ENCODE measurements at places on chromosomes 16 and 17.

DNA sequence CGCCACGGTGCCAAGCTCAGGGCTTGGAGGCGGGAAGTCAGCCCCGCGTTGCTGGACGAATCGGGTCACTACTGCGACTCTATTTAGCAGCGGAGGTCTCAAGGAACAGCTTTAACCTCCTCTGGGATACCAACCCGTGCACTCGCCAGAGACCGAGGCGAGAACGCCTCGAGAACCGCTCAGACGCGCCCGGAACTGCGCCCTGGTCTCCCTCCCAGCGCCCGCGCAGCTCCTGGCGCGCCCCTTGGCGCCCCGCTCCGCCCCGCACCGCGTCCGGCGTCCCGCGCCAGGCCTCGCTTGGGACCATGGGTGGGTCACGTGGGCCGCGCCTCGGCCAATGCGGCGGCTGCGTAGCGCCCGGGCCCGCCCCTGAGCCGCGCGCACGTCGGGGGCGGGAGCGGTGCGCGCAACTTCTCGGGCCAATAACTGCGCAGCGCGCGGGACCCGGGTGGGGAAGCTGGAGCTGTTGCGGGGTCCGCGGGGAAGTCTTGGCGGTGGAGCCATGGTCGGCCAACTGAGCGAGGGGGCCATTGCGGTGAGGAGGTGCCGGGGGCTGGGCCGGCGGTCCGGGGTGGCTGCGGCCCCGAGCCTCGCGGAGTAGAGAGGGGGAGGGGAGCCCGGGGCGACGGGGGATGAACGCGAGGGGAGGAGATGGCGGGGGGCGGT, at the start of the genes RPA1 and SMYD4:
TSS of gene RPA1 (plus strand) at position 414 of the 666 bp plus-strand sequence. CDS start at position 503, 89 bp downstream.
TSS of gene SMYD4 (minus strand) at position 311 of the 666 bp plus-strand sequence. CDS start 1,908 bp downstream, outside the sequence.
- peak; percentile 87 for DNase-seq

- no peak for DNase-seq
Measured at GRCh38 chr16:52465711-52466267, 81.2 kb downstream of the TOX3 start.

DNA sequence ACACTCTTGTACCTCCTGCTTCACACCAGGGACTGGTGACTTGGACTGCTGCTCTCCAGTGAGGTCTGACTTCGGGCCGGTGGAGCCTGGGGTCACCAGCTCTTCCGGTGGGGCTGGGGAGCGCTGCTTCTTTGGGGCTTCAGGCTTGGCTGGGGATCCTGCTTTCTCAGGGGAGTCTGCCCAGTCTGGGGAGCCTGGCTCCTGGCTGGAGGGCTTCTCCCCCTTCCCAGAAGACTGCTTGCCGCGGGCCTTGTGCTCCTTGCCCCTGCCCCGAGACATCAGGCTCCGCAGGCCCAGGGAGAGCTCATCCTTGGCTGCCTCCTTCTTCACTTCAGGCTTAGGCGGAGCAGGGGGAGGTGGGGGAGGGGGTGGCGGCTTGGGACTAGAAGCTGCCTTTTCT, 52.4 kb downstream of the MYO18A start:
- no peak for DNase-seq

DNA sequence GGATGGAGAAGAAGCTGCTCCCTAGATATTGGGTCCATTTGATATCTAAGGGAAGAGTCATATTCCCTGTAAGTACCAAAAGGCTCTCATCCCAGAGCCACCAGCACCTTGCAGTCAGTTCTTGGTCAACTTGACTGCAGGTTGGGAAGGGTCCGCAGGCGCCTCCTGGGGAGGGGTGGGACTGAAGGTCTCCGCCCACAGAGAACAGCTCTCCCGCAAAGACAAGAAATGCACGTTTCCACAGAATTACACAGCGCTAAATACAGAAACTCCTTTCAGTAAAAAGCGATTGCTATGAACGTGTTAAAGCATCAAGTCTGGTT, 864 bp upstream of the CTCF start:
- DNase-seq = no peak

GRCh38 chr17:48429156-48429555, 858 bp downstream of the SKAP1 start:
- peak; percentile 39 for DNase-seq

DNA sequence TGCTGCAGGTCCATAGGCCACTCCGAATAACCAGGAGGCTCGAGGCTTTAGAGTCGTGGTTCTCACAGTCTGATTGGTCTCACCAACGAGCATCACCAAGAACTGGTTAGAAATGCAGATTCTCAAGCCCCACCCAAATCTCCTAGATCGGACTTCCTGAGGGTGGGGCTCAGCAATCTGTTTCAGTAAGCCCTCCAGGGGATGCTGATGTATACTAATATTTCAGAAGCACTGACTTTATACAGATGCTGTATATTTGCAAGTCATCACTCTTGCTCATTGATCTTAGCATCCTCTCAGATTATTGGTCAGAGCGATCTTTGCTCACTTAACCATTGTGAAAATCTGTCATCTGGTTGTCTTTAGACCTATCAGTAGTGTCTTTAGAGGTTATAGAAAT, 4.4 kb upstream of the VAC14 start:
- DNase-seq = no peak

GRCh38 chr17:16040710-16041251, 41.2 kb downstream of the TTC19 start:
- no peak for DNase-seq

Data from activated effector memory CD4-positive, alpha-beta T cell treated with Interleukin-2 at 50 U/mL for 16 hours (primary cell).